ENCODE measurements at places on chromosomes 7 and 10.

DNA sequence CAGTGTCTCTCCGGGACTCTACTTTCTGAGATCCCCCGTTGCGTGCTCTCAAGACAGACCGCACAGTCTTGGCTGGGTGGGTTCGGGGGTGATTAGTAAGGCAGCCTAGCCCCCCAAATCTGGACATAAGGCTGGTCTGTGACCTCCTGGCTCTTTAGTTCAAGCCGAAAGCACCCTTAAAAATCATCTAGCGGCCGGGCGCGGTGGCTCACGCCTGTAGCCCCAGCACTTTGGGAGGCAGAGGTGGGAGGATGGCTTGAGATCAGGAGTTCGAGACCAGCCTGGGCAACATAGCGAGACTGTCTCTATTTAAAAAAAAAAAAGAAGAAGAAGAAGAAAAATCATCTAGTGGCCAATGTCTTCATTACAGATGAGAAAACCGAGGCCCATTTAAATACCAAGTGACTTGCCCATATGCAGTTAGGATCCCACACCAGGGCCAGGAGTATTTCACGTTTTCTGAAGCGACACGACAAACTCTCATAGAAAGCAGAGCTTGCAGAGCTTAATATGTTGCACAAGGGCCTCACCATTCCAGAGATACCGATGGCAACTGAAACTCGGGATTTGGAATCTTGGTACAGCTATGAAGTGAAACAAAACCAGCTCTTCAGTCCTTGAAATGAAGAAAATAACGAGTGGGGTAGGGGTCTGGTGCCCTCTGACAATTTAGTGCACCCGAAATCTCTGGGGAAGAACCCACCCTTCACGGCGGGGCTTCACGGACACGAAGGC lies 703 bp upstream of the HILPDA start:
- no peak for DNase-seq

DNA sequence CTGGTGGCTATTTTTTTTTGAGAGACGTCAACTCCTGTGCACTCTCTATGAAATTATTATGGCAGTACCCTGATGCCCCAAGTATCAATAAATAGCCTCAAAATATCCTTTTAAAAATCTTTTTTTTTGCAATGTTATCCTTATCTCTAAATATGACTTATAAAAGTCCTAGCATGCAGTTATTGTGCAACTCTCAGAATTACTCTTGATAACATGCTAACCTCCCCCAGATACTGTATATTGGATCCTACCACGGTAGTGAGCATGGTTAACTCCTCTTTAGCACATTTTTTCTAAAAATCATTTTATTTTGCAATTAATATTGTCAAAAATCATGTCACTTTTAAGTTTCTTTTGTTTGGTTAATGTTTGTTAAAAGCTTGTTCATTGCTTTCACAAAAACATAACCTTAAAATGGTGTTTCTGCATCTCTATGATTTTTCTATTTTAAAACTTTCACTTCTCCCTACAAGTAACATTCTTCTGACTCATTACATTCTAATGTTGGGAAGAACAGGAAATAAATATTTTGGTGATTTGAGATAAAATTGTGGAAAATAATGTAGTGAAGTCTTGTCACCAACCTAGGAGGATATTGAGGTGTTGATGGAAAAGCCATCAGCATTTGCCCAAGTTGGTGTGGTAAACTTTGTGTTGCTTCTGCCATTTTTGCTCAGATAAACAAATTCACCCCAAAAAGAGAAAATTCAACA lies 42.1 kb upstream of the ADRA2A start:
- DNase-seq = no peak

GRCh38 chr7:34313289-34313688 lies 344.7 kb upstream of the NPSR1 start:
- no peak for DNase-seq

DNA sequence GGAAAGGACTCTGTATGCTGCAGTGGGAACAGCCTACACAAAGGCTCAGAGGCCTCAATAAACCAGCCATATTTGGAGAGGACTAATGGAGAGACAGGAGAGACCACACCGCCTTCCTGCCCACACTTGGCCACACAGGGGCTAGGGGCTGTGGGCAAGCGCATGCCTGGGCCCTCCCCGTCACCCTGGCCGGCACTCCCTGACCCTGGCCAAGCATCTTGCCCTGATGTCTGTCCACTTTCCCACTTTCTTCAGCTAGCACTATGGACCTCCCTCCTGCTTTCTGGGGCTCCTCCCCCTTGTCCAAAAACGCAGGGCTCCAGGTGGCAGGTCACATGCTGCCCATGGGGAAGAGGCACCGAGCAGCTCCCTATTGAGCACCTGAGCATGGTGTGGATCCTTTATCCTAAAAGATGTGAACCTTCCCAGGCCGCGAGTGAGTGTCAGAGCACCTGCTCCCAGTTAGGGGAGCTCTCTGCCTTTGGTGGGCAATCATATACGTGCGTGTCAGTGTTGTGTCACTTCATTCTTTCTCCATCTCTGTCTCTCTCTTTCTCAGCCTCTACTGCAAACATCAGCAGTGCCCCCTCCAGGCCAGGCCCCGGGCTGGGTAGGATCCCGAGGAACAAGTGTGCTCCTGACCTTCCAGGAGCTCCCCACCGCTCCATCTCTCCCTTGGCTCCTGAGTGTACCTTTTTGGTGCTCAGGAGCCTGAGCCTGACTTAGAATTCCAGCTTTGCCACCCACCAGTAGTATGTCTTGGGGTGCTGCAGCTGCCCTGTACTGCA lies 74.0 kb downstream of the ZMIZ1 start:
- DNase-seq = no peak

GRCh38 chr10:76198287-76199035 lies 767.0 kb downstream of the LRMDA start:
- DNase-seq = no peak

All from NCI-H1092 (cell line).